Calu3 (cell line): ENCODE measurements at places on chromosomes 1 and 21. TPM values are rescaled to one million over a fixed set of nuclear protein-coding genes. Genes with fewer than 3 reads are reported as not detected.

DNA sequence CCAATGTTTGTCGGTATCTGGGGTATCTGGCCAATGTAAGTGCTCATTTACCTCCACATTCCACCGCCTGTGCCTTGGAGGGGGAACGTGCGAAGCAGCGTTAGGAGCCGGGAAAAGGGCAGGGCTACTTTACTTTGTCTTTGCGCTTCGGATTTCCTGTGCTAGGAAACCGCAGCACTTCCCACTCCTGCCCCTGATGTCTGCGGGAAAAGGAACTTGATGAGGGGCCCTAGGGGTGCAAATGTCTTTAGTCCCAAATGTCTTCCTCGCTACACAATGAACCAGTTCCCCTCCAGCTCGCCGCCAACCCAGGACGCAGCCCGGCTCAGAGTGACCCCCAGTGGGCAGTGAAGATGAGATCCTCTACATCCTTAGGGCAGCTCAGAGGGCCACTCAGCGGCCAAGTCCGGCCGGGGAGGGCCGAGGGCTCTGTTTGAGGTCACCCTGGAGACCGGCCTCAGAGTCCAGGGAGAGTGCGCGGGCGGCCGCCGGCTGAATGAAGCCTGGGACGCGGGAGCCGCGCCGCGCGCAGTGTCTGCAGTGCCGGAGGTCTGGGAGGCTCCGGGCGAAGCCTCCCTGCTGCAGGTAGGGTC is at the start of gene DYNLT5:
Gene DYNLT5 (plus strand): TSS at position 460 of the 593 bp plus-strand sequence. CDS start 2,200 bp downstream, outside the sequence.
- no peak for DNase-seq

Gene GNG12
- total RNA-seq, result 72.2 and 85.6 TPM in 2 replicates

Gene GOLT1A
- 3.5 and 5.6 TPM in 2 replicates for total RNA-seq

DNA sequence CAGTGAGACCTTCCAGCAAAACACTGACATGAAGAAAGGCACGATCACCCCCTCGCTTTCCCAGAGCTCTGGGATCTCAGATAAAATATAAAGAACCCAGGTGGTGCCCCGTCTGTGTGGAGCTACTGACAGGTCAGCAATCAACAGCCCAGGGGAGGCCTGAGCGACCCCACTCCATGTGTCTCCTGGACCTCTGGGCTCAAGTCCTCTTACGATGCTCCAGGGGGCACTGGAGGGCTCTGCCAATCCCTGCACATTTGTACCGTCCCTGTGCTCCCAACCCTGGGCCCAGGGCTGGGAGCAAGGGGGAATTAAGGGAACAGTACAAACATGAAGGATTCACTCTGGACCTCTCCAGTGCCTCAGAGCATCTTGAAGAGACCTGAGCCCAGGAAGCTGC is 12.5 kb downstream of the S100A7A start:
- no peak for DNase-seq

DNA sequence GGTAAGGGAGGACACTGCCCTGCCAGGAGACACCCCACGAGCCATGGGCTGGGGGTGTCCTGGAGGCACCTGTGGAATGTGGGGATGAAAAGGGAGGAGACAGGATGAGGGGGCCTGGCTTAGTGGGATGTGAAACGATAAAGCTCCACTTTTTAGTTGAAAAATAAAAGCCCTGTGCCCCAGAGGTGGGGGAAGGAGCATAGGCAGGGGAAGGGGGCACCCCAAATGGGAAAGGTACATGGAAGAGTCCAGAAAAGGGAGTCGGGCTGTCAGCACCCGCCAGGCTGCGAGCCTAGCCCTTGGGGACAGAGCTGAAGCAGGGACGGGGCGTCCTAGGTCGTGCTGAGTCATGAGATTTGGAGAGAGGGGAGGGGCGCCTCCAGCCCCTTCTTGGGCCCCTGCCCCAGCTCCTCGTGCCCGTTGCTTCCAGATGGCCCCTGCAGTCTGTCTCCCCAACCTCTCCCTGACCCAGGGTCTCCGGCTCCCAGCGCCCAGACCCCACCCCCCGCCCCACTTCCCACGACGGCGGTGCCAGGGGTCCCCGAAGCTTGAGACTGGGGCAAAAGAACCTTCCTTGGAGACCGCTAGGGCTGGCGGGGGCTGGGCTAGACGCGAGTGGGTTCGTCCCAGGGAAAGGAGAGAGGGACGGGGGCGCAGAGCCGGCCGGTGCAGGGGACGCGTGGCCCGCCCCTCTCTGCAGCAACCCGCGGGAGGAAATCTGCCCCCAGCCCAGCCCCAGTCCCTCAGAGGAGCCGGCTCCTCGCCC is 795 bp downstream of the SYT2 start:
- DNase-seq, result no peak

- DNase-seq, result peak; percentile 21
These were observed 615 bp downstream of the CLIC4 start for GRCh38 chr1:24745711-24746413.

DNA sequence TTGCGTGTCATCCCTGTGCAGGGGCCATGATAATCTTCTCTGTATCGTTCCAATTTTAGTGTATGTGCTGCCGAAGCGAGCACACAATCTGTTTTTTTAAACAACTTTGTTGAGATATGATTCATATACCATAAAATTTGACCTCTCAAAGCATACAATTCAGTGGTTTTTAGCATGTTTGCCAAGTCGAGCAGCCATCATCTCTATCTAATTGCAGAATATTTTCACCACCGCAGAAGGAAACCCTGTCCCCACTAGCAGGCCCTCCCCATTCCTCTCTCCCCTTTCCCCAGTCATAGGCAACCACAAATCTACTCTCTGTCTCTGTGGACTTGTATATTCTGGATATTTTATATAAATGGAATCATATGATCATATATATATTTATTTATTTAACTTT is 78.7 kb upstream of the TINAGL1 start:
- no peak for DNase-seq

DNA sequence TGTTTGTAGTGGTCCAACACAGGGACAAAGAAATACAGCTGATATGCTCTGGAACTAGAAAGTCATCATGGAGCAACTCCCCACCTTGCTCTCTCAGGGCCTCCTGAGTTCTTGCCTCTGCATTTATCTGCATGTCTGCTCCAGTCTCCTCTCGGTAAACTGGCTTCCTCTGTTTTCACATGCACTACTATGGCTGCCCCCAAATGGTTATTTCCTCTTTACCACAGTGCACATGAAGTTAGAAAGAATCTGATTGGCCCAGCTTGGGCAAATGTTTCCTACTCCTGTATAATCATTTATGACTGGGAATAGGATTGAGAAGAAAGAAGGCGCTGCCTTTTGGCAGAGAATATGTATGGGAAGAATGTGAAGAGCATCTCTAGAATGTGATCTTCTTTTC is 16.5 kb upstream of the PSMB2 start:
- DNase-seq, result no peak

DNA sequence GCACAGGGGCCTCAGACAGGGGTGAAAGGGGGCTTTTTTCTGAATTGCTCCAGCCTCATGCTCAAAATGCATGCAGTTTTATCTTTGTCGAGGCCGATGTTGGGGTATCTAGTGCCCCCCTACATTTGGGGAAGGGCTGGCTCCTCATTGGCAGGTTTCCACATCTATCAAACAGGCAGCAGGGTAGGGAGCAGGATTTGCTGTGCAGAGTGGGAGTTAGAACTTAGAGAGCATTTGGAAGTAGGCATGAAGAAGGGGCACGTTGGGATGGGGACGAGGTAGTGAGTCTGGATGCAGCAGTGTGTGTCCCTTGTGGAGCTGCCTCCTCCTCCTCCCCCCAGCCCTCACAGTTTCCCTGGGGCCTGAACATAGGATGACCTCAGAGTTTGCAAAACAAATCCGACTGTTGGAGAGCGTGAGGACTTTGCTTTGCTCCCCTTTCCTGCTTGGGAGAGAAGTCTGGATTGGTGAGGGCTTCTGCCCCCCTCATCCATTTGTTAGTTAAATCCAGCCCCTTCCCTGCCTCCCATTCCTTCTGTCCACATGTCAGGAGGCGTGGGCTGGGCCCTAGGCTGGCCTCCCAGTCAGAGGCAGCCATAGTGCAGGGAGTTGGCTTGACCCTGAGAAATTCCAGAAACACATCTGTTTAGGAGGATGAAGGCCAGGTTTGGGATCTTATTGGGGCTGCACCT is 36.9 kb upstream of the GPR37L1 start:
- DNase-seq, result peak; percentile 73

GRCh38 chr1:160653620-160654016 is 6.8 kb upstream of the SLAMF1 start:
- no peak for DNase-seq

GRCh38 chr21:35303085-35303484 is 254.0 kb upstream of the RUNX1 start:
- DNase-seq, result no peak

GRCh38 chr1:16138772-16139221 is 17.1 kb downstream of the EPHA2 start:
- DNase-seq, result peak; percentile 59

- no peak for DNase-seq
These were observed 116.4 kb downstream of the RRAGC start for GRCh38 chr1:38743184-38743583.

DNA sequence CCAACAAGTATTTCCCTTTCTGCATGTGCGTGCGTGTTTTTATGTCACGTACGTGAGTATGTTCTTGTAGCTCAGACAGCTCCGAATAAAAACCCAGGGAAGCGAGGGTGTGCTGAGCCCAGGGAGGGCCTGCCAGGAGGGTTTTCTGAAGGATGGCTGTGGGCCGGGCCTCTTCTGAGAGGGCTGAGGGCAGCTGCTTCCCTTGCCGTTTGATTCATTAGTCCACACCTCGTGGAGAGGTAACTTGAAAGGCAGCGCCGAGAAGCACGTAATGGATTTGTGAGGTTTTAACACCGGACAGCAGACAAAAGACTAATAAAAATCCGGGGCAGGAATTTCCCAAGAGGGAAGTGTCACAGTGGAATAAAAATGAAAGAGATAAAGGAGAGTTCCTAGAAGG is 29.5 kb downstream of the CD247 start:
- no peak for DNase-seq

DNA sequence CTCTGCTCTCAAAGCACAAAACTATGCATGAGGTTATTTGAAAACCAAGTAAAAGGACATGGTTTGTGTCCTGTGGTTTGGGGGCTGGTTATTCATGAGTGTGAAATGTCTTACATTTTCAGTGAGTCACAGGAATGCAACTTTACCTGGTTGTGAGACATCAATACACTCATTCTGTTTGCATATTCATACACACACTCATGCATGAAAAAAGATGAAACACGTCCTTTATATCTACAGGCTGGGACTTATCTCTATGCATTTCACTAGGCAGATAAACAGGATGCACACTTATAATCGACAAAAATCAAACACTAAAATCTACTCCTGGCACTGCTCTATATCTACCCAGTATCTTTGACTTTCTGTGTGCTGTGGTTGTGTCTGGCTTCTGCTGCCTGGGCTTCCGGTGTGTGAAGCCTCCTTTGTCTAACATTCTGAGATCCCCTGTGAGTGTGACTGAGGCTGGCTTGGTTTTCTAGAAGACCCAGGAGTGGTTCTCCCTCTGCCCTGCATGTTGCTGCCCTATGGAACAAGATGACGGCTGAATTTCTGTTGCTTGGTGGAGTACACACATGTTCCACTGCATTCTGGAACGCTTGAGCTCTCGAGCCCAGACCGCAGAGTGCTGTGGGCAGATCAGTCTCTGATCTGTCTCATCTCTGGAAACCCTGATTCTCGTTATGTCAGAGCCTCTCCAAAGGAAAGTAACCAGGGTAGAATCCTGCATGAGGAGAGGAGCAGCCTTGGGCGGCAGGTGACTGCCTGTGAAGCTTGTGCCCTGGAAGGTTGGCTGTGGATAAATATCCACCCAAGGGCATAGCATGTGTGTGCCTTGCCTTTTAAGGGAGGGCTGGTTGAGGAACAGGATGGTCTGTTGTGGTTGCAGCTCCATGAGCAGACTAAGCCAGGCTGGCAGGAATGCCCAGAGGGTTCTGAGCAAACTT is 19.7 kb upstream of the FASLG start:
- DNase-seq, result peak; percentile 55
